Suppressor macrophage (primary cell): ENCODE measurements at places on chromosomes 12 and 14.

- no peak for DNase-seq
Measured at GRCh38 chr12:96445691-96446583, 43.4 kb upstream of the CFAP54 start.

GRCh38 chr12:12720052-12720451 is 2.9 kb downstream of the CDKN1B start:
- DNase-seq, result no peak

GRCh38 chr12:24991209-24992049 is 42.5 kb upstream of the BCAT1 start:
- DNase-seq, result peak; percentile 87

GRCh38 chr14:48526307-48526706 is 850.9 kb upstream of the MDGA2 start:
- DNase-seq, result no peak

DNA sequence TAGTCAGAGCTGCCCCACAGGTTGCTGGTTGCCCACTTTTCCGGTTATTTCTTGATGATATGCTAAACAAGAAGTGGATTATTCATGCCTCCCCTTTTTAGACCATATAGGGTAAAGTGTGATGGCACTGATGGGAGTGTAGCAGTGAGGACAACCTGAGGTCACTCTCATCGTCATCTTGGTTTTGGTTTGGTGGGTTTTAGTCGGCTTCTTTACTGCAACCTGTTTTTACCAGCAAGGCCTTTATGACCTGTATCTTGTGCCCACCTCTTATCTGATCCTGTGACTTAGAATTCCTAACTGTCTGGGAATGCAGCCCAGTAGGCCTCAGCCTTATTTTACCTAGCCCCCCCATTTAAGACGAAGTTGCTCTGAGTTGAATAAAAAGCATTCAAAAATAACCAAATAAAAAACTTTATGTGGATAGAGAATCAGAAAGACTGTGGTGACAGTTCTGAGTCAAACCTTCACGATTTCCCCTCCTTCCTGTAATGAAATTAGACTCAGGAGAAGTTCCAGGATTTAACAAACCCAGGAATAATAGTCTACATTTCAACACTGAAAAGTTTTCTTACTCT is 144.2 kb downstream of the PAWR start:
- DNase-seq, result no peak

- DNase-seq, result no peak
Measured at GRCh38 chr12:1642513-1642912, 13.5 kb downstream of the WNT5B start.

- peak; percentile 6 for DNase-seq
Measured at GRCh38 chr14:88075269-88075981, 70.5 kb downstream of the GPR65 start.

GRCh38 chr14:93926873-93927799 is at the start of gene FAM181A:
FAM181A (plus strand) TSS chr14:93927344; CDS start chr14:93928286, 942 bp downstream.
- no peak for DNase-seq

GRCh38 chr14:89140326-89140725 is 276.7 kb downstream of the FOXN3 start:
- no peak for DNase-seq

GRCh38 chr12:79886917-79887519 is 47.9 kb downstream of the PPP1R12A start:
- peak; percentile 65 for DNase-seq

DNA sequence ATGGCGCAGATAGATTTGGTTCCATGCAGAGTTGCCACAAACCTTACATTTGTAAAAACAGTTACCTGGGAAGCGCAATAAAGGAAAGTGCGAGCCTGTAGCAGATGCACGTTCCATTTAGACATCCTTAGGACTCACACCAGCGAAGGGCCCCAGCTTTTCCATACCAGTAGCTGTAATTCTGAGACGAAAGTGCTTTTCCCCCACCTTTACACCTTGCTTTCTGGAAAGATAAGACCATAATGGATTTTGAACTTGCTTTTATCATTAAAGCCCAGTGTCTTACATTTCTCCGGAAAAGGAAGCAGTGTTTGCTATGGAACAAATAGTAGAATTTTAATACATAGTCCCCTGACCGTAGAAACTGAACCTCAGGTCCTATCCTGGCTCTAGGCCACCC is 616 bp upstream of the CCDC77 start:
- DNase-seq, result no peak

DNA sequence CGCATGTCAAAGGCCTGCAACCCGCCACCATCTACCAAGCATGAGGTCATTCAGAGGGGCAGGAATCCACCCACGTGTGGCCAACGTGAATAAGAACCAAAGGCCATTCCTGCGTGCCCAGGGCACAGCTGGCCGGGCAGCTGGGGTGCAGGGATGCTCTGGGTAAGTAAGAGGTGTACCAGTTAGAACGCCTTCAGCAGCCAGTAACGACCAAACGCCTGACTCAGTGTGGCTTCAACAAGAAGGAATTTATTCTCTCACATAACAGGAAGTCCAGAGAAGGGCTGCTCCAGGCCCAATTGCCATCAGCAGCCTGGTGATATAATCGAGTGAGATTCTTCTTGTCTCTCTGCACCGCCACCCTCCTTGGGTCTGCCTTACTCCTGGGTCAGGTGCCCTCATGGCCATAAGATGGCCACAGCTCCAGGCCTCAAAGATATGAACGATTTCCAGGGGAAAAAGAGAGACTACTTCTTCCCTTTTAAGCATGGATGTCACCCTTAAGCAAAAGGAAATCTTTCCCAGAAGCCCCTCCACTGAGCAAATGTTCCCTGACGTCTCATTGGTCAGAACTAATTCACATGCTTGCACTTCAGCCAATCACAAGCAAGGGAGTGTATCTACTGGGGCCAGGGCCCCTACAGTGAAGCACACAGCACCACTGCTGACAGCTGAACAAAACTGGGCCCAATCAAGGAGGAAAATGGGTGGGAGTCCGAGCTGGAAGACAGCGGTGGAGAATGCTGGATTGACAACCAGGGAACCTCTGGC is 7.3 kb downstream of the TTC7B start:
- peak; percentile 32 for DNase-seq

- DNase-seq, result peak; percentile 91
Measured at GRCh38 chr14:85607651-85608081, 77.7 kb downstream of the FLRT2 start.

DNA sequence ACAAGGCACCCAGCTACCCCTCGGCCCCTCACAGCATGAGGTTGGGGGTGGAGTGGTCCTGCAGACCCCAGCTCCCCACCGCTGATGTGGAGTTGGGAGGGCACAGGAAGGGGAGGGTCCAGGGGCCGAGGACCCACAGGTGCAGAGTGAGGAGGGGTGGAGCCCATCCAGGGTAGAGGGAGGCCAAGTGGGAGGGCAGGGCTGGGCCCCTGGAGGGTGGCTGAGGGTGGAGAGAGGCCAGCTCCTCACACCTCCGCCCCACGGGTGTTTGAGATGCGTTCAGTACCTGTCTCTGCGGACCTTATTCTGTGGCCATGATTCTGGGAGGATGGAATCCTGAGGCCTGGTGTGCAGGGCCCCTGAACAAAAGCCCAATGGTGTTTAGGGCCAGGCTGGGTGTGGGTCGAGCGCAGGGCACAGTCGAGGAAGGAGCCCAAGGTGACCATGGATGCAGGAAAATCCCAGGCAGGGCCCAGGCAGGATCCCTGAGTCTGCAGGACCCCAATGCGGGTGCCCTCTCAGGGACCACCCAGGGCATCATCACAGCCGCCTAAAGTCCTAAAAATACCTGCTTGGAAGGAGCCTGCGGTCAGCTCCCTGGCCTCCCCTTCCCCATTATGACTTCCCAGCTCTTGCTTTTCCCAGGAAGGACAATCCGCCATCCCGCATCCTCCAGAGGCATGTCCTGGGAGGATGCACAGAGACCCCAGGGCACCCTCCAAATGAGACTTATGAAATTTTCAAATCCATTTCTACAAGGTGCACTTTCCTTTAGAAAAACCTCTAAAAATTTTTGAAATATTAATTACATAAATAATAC is 377.1 kb upstream of the SFSWAP start:
- no peak for DNase-seq

DNA sequence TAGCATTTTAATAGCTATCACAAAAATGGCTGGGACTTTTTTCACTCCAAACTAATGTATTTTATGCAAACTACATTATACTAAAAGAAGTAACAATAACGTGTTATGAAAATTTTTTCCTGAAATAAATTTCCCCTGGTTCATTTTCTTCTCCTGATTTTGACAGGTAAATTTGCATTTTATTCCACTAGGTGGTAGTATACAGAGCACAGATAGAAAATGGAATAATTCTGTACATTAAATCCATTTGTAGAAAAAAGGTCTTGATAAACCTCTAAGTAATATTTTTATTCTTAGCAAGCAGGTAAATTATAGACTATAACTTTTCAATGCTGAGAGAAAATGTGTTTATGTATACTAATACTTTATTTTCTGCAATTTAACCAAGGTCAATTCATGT is 96.5 kb downstream of the BCAT1 start:
- no peak for DNase-seq

DNA sequence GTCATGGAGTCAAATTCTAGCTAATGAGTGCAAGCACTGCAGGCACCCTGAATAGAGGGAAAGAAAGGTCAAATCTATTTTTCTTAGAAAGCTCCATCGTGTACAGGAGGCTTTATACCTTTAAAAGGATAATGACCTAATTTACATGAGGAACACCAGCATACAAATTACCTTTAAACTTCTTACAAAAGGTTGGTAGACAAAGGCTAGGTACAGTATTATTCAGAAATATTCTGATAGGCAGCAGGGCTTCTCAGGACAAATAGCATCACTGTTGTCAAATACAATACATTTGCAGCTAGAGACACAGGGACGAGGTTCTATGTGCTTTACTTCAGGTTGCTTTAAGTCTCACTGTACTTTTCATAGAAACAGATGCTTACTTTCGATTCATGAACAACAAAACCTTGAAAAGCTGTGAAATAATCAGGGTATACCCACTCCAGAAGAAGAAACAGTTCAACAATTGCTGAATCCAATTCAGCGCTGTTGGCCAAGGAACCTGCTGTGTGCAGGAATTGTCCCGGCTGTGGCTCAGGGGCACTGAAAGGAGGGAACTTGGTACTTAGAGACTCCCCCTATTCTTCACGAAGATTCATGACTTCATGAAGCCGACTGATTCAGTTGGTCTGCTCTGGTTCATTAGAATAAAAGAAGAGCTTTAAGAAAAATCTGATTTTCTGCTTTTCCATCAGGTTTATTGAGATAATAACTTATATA is 252.9 kb downstream of the PRKD1 start:
- no peak for DNase-seq

DNA sequence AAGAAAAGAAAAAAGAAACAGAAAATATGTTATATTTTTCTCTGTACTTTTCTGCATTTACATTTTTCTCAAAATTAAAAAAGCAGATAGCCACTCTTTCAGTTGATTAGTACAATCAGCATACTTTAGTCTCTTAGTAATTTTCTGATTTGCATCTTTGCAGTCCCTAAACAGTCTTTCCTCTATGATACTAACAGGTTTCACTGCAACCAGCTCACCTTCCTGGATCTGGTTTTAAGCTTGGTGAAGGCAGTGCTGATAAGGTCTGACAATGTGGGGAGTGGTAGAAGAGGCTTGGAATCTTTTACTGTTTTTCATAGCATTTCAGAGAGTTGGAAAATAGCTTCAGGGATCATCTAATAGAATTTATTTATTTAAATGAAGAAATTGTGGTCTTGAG is 457.6 kb downstream of the ZFP36L1 start:
- DNase-seq, result no peak

- DNase-seq, result no peak
Measured at GRCh38 chr12:42525444-42525843, 64.1 kb downstream of the PRICKLE1 start.

DNA sequence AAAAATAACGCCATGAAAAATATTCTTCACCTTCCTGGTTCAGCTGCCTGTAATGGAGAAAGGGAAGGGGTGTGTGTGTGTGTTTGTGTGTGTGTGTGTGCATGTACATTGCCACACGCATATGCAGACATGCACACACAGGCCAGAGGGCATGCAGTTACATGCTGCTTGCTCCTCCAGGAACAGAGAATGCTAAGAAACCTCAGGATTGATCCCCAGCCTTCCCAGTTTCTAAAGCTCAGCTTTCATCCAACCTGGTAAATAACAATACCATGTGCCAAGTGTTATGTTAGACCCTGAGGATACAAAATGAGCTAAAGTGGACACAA is 241.7 kb downstream of the SPTSSA start:
- no peak for DNase-seq

DNA sequence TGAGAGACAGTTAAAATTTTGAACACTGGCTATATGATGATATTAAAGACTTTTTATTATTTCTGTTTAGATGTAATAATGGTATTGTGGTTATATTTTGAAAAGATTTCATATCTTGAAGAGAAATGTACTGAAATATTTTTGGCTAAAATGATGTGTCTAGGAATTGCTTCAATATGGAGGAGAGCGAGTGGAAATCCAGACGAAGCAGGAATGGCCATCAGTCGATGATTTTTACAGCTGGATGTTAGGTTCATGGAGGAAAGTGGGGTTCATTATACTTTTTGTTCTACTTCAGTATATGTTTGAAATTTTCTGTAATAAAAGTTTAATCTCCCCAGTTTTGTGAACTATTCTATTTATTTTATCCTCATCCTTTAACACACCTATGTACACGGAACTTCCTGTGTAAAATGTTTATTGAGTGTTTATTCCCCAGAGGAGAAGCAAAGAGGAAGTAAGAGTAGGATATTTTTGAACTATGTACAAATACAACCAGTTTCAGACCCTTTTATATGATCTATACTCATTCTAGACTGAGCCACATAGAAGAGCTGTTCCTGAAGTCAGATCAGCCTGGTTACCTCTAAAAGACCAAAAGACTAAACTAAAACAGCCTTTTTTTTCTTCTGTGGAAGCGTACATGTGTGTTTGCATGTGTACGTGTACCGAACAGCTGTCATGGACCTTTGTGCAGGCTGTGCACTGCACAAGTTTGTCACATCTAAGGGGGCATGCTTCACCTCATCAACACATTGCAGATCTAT is 211.0 kb upstream of the NUDT4 start:
- no peak for DNase-seq

DNA sequence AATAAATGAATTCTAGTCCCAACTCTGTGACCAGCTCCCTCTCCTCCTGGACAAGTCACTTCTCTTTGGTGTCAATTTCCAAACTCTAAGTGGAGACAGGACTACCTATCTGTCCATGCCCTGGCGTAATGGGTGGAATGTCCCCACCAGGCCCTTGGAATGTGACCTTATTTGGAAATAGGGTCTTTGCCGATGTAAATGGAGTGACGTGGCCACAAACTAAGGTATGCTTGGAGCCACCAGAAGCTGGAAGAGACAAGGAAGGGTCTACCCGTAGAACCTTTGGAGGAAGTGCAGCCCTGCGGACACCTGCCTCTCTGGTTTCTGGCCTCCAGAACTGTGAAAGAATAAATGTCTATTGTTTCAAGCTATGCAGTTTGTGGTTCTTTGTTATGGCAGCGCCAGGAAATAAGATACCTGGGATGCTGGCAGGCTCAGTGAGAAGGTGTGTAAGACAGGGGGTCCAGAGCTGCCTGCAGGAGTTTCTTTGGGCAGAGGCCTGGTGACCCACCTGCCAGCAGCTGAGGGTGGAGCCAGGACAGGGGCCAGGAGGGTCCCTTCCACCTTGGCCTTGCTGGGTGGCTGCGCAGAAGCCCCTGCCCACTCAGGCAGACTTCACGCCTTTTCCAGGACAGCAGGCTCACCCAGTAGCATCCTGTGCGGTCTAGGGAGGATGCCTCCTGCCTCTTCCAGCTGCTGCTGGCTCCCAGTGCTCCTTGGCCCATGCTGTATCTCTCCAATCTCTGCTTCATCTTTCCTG is 45.8 kb downstream of the ARL6IP4 start:
- DNase-seq, result no peak
